ENCODE measurements at places on chromosomes 4 and X.

DNA sequence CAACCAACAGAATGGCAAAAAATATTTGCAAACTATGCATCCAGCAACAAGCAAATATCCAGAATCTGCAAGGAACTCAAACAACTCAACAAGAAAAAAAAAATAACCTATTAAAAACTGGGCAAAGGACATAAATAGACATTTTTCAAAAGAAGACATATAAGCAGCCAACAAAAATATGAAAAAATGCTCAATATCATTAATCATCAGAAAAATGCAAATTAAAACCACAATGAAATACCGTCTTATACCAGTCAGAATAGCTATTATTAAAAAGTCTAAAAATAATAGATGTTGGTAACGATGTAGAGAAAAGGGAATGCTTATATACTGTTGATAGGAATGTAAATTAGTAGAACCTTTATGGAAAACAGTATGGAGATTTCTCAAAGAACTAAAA, 53.4 kb downstream of the WDR19 start:
- DNase-seq, result no peak

DNA sequence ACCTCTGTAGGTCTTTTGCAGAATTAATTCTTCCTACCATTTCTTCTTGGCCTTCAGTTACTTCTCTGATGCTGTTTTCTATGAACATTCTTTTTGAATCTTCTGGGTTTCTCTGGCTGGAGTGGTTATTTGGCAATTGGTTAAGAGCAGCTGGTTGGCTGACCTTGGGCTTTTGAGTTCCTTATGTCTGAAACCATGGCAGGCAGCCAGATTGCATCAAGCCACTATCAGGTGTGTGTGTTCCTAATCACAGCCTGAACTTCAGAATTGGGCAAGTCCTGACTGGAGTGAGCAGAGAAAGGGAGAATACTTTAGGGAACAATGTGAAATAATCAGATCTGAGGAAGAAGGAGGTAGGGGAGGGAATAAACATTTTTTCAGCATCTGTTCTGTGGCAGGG, 90.2 kb downstream of the ARHGAP10 start:
- peak; percentile 88 for DNase-seq

GRCh38 chr4:111806331-111806730, 338.9 kb upstream of the FAM241A start:
- no peak for DNase-seq

DNA sequence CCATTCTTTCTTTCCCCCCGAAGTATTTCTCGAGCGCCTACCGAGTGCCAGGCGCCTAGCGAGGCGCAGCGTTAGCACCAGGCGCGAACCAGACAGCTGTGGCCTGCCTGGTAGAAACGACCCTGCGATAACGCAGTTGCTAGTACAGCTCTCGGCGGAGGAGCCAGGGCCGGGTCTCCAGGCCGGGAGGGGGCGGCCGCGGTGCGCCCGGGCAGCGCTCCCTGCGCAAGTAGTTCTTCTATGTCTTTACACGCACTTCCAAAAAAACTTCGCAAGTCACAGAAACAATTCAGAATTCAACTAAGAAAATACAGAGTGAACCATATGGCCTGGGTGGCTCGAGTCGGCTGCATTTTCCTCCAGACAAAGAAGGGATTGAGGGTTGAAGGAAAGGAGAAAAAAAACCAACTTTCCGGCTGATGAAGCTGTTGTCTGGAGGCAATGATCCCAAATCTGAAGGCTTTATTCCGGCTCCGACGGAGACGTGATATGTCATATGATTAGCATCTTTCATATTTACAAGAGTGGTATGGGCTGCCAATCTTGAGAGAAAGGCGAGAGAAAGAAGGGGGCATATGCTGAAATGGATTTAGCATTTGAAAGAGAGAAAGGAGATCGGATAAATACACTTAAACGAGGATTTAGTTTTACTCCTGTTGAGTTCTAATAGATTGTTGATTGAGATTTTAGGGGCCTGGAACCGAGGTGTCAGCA, 7.2 kb upstream of the NEUROG2 start:
- DNase-seq, result peak; percentile 43

GRCh38 chr4:76799140-76799539, 98.8 kb downstream of the SOWAHB start:
- DNase-seq, result no peak

- DNase-seq, result no peak
Measured at GRCh38 chr4:101417046-101417445, 69.7 kb upstream of the PPP3CA start.

- DNase-seq, result no peak
Measured at GRCh38 chr4:38242101-38242500, 281.9 kb downstream of the PTTG2 start.

GRCh38 chr4:110061076-110061475, 137.3 kb downstream of the ELOVL6 start:
- DNase-seq, result no peak

GRCh38 chr4:182640932-182641331, 276.3 kb downstream of the DCTD start:
- no peak for DNase-seq

- DNase-seq, result no peak
Measured at GRCh38 chr4:2362266-2363055, 56.0 kb downstream of the ZFYVE28 start.
